ENCODE measurements at places on chromosomes 5 and 9.

GRCh38 chr9:5191985-5192384 is 6.5 kb upstream of the INSL6 start:
- no peak for DNase-seq

- peak; percentile 27 for DNase-seq
Measured at GRCh38 chr5:64869419-64869818, 100.7 kb downstream of the CWC27 start.

GRCh38 chr9:27037499-27037898 is 32.0 kb upstream of the LRRC19 start:
- no peak for DNase-seq

- DNase-seq: no peak
Measured at GRCh38 chr9:115513148-115513547, 395.2 kb upstream of the TNC start.

DNA sequence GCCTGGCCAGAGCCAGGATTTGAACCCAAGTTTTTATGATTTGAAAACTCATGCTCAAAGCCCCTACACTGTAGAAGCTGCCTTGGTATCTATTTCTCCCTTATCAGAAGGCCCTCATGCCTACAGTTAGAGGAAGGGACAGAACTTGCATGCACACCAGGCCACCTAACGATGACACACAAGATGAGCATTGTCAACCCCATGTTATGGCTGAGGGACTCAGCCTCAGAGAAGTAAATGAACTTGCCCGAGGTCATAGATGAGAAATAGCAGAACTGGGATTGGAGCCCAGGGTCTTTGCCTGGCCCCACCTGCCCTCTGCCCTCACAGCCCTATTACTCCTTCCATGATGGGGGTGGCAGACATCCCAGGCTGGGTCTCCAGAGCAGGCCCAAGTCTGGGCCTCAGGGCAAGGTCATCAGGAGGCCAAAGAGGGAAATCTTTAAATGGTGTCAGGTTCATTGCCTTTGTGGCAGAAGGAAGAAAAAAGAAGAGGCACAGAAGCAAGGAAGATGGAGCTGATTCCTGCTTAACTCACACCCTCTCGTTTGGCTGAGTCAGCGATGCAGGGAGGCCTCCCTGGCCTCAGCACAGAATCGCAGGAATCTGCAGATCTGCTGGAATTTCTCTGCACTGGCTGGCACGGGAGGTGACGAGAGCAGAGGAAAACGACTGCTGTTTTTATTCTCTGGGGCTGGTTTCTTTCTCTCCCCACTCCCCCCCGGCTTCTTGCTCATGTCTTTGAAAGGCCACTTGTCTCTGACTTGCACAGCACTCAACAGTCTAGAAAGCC is 20.6 kb upstream of the CRB2 start:
- DNase-seq: peak; percentile 34

All from AG04450 (cell line).